ENCODE measurements at places on chromosomes 3 and 15.
A peak's percentile ranks its signal among the peaks of the same experiment; 100 is the strongest.

GRCh38 chr3:138081371-138082084 lies 33.9 kb downstream of the DZIP1L start:
- DNase-seq: no peak

DNA sequence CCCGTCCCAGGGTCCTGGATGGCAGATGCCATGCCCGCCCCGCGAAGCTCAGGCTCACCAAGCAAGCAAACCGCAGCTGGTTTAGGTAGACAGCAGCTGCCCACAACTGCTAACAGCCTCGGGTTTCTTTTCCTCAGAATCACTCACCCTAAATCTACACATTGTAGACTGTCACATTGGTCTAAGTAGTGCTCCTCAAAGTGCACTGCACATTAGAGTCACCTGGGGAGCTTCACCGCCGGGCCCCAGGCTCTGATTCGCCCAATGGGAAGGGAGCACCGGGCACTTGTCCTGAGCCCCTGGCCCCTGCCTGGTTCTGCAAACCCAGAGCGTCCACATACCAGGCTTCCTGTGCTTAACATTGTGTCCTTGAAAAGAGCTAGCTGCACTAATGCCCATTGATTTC lies 752 bp downstream of the OCA2 start:
- DNase-seq: peak; percentile 23

- no peak for DNase-seq
Measured at GRCh38 chr15:77839456-77839855, 206.7 kb upstream of the LINGO1 start.

DNA sequence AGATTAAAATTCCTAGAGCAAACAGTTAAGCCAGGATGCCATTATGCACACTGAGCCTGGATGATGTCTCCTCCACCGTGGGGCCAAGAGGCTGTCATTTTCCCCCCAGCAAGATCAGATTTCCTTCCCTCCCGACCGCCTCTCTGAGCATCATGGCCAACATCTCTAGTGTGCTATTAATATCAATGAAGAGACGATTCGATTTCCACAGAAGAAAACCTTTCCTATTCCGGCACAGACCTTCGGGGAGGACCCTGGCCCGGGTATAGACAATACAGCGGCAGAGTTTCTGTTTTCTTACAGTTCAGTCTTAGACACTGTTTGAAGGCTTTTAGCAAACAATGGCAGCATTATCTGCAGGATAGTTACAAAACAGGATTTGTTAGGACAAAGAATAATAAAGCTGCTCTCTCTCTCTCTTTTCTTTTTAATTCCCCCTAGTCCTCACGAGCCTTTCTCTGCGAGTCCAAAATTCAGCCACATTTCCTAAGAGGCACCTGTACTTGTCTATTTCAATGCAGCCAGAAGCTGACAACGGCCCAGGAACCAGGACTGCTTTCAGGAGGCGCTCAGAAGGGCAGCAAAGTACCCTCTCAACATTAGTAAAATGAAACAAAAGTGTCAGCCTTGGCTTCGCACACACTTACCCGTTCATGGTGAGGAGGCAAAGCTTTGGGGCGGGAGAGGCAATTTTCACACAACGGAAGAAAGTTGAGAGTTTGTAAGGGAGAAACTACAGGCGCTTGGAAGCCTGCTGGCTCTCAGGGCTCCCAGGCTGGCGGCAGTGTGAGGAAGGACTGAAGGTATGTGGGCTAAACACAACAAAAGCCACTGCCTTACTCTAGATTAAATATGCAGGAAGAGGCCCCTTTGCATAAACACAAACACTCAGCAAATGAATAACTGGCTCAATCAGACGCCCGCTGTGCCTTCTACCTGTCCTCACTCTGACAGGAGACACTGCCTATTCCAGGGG lies 278.0 kb downstream of the FOXP1 start:
- no peak for DNase-seq
